ENCODE measurements at places on chromosomes 6 and 20.

DNA sequence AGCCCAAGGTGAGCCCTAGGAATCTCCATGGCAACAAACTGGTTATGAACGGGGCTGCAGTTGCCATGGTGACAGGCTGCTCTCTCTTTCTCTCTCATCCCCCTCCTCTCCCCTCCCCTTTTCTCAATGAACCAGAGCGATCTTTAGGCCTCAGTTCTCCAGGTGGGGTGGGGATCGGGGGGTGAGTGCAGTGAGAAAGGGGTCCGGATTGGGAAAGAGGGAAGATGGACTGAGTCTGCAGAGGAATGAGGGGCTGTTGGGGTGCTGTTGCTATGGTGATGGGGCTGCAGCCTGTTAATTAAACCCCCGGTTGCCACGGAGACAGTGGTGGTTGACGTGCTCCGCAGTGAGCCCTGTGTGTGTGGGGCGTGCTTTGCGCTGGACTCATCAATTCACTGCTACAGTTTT, 3.6 kb upstream of the SLC12A5 start:
- DNase-seq: no peak

GRCh38 chr6:108027594-108027993, 46.9 kb downstream of the OSTM1 start:
- no peak for DNase-seq

DNA sequence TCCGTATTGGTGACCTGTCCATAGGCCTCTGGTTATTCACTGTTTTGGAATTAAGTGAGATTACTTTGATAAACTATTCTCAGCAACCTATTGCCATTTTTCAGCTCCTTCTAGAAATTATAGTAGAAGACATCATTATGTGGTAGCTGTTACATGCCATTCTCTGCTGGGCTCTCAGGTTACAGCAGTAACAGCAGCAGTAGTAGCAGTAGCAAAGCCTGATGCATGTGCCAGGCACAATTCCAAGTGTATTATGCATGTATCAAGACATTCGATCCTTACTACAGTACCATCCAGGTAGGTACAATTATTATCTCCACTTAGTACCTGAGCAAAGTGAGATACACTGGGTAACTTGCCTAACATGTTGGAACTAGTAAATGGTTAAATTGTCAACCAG, 74.3 kb downstream of the RPS12 start:
- DNase-seq: no peak

GRCh38 chr6:109406196-109406595, 23.9 kb upstream of the CD164 start:
- DNase-seq: no peak

DNA sequence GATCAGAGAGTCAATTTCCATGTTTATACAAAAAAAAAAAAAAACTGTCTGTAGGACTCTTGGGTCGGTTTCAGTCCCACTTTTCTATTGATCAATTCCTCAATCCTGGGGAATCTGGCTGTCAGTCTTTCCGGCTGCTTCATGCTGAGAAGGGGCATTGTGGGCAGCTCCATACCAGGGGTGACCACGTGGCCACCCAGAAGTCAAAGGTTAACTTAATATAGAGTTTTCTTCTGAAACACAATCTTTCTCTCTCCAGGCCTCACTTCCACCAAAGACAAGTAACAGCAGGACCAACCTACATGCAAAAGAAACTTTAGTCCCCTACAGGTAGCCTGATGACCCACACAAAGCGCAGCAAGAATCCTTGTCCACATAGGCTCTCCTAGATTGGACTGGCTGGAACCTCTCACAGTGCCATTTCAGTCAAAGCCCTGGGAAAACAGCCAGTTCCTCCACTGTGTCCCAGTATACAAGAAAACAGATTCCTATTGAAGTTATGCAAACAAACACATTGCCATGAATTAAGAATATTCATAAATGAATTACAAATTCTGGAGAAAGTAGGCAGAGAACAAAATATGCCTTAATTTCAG, 18.5 kb upstream of the SERPINB9 start:
- no peak for DNase-seq

DNA sequence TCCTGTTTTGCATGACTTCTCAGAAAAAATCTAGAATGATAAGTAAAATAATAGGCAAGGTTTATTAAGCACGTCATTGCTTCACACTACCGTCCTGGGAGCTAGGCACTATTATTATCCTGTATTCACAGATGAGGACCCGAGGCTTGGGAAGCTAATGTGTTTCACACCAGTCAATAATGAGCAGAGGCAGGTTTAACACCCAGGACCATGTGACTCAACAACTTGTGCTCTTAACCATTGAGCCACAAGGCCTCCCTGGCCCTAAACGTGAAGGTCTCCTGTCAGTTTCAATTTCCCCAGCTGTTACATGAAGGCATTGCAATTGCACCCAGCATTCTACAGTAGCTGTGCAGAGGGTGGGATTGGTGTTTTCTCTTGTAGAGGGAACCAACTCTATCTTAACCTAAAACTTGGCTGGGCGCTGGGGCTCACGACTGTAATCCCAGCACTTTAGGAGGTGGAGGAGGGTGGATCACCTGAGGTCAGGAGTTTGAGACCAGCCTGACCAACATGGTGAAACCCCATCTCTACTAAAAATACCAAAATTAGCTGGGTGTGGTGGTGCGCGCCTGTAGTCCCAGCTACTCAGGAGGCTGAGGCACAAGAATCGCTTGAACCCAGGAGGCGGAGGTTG, 191.2 kb downstream of the BCAS1 start:
- DNase-seq: no peak

GRCh38 chr20:49656304-49656703, 57.4 kb downstream of the B4GALT5 start:
- DNase-seq: no peak

DNA sequence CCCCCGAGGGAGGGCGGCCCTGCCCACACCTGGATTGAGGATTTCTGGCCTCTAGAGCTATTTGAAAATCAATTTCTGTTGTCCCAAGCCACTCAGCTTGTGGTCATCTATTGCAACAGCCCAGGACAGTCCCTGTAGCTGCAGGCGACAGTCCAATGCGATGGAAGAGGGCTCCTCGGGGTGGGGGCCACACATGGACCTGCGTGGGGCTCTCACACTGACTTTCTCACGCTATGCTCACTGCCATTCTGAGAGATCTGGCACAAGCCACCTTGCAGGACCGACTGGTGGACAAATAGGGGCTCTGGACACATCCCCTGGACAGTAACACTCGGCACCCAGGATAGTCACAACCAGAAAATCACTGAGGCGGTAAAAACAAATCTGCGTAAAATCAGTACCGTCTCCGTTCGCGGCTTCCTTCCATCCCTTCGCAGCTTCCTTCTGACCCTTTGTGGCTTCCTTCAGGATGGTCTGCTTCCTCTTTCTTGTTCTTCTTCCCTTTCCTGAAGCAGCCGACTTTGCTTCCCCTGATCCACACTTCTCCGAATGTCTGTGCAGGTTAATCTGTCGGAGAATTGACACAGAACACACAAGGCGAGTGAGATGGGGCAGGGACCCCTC, 21.8 kb downstream of the CTCFL start:
- no peak for DNase-seq

DNA sequence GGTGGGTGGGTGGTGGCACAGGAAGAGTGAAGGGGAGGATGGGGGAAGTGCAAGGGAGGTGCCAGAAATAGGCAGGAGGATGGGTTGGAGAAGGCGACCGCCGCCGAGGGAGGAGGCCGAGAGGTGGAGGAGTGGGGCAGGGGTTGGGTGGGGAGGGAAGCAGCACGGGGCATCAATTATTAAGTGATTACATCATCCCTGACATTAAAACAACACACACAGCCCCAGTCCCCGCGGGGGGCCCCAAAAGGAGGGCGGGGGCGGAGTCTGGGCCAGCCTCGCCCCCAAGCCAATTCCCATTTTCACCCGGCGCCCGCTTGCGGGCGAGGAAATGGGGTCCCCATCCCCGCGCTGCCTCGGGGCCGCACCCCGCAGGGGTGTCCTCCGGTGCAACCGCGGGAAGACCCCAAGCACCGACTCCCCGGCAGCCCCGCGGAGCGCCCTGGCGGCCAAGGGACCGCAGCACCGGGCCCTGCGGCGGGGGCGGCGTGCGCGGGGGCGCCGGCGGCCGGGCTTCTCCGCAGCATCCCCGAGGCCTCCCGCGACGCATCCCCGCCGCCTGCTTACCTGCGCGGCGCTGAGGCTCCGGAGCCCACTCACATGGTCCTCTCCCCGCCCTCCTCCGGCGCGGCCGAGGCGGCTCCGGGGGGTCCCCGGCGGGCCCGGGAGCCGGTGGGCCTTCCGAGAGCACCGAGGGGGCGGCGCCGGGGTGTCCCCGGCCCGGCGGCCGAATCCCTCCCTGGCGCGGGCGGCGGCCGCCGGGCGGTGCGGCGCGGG, 663 bp downstream of the FYN start:
- DNase-seq: peak; percentile 58

- no peak for DNase-seq
Measured at GRCh38 chr6:48691420-48691819, 580.4 kb upstream of the PTCHD4 start.

DNA sequence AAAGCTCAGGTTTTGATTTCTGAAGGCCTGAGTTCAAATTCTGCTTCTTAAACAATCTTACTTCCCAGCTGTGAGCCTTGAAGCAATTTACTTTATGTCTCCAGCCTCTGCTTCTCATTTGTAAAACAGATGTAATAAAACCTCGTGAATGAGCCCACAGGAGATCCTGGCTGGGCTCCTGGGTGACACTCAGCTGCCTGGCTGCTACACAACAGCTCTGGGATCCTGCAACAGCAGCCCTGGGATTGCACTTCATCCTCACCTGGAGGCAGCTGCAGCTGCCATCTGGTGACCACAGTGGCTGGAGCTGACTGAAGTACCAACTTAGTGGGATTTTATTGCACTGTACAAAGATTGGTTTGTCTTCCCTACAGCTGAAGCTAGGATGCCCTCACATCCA, 98.6 kb downstream of the NDUFAF5 start:
- no peak for DNase-seq

GRCh38 chr6:134870677-134871498, 79.0 kb downstream of the ALDH8A1 start:
- DNase-seq: peak; percentile 20

- no peak for DNase-seq
Measured at GRCh38 chr6:144551339-144551738, 266.2 kb downstream of the UTRN start.

DNA sequence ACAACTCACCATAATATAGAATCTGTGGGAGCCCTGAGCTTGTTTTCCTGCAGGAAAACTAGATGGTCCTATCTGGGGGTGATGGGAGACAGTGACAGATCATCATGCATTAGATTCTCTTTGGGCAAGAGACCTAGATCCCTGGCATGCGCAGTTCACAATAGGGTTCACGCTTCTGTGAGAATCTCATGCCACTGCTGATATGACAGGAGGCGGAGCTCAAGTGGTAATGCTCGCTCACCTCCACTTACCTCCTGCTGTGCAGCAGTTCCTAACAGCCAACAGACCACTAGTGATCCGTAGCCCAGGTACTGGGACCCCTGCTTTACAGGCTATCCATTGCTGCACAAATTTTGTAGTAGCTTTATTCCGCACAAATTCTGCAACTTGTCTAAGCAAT, 84.5 kb downstream of the HIVEP2 start:
- DNase-seq: no peak

DNA sequence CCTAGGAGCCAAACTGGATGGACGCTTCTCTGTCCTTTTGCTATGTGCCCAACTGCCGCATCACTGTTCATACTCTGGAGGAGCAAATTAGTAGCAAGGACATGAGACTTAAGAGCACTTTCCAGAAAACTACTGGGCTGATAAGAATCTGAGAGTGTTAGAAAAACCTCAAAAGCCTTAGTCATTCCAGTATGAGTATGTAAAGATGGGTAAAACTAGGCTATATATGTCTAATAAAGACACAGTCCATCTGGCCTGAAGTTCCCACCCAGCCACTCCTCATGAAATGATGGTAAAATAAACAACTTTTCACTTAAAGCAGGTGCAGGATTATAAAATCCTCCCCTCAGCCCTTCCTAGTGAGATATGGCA, 30.6 kb downstream of the SHLD1 start:
- peak; percentile 34 for DNase-seq

DNA sequence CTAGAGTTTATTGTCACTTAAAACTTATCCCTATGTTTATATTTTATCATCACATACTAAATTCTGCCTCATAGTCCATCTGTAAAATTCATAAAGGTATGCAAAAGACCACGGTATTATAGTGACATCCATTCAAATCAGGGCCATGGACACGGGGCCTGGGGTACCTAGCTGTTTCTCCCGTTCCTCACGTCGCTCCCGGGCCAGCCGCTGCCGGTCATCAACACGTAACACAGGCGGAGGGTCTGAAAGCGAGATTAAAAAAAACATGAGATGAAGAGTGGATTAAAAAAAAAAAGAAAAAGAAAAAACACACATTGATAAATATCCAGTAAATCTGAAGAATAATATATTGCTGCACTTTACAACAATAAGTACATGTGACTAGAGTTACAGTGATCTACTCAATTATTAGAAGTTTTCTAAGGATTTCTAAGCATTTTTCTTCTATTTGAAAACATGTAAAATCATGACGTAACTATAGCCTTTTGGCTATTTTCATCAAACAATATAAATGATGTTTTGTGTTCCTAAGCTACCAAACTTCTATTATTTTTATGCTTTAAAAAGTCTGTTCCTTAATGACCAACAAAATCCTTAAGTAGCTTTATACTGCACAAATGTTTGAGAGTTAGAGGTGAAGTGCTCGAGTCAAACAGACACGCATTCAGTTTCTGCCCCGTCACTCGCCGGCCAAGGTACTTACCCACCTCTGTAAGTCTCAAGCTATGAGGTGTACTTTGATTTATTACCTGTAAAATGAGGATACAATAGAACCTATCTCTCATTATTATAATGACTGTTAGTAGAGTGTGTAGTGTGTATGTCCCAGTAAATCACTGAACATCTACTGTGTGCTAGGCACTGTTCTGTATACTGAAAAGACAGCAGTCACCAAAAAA, 122.1 kb upstream of the BCLAF1 start:
- DNase-seq: no peak

- DNase-seq: no peak
Measured at GRCh38 chr6:11682561-11682975, 96.0 kb downstream of the ADTRP start.

DNA sequence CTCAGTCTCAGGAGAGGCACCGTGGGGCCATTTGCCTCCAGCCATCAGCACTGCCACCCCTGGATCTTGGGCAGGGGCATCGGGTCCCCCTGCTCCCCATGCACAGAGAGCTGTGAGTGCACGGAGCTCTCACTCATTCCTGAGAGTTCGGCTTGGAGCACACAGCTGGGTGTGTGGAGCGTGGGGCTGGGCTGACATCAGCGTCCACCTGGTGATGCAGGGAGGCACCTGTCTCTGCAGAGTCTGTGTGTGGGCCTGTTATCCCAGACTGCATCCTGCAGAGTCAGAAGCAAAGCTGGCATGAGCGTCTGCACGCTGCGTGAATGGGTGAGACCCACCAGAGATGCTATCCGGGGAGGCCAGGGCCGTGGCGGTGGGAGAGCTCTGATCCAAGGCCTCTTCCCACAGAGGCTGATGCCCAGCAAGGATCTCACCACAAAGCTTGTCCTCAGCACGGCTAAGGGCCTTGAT, 248.8 kb upstream of the AFDN start:
- DNase-seq: no peak

- no peak for DNase-seq
Measured at GRCh38 chr6:134810402-134810801, 139.5 kb downstream of the ALDH8A1 start.

DNA sequence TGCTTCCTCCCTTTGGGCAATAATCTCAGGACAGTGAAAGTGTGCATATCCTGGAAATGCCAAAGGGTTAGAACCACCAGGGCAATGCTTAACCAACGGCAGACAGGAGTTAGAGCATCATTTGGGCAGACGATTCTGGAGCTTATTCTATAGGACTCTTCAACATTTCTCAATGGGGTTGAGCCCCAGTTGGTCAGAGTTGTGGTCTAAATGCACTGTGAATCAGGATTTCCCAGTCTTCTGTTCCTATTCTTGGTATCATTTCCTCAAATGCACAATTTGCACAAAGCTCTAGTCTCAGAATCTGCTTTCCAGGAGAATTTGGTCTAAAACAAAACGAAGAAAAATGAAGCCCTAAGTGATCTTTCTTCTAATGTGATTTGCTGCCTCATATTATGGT, 389.6 kb upstream of the JAG1 start:
- DNase-seq: no peak
